ENCODE measurements at places on chromosomes 3 and 15. TPM values are rescaled to one million over a fixed set of nuclear protein-coding genes. Genes with fewer than 3 reads are reported as not detected.

The CDHR4 gene
- under 0.01 TPM for total RNA-seq

The MESD gene
- total RNA-seq = 18.2 TPM

The ZBED2 gene
- total RNA-seq = 0.28 TPM

The AADAC gene
- total RNA-seq = 11.3 TPM

The CD200 gene
- 4.0 TPM for total RNA-seq

The SPATA12 gene
- not detected for total RNA-seq
